ENCODE measurements at places on chromosomes 2 and 18.

- DNase-seq, result no peak
Observed at GRCh38 chr2:96537734-96538486, 1.4 kb downstream of the ARID5A start.

DNA sequence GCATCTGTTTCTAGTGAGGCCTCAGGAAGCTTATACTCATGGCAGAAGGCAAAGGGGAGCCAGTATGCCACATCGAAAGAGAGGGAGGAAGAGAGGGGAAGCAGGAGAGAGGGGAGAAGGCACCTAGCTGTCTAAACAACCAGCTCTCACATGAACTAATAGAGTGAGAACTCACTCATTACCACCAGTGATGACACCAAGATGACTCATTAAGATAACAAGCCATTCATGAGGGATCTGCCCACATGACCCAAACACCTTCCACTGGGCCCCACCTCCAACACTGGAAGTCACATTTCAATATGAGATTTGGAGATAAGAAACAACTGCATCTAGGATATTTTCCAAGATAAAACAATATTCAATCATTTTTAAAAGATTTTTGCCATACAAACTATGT lies 753.9 kb upstream of the ZEB2 start:
- no peak for DNase-seq

DNA sequence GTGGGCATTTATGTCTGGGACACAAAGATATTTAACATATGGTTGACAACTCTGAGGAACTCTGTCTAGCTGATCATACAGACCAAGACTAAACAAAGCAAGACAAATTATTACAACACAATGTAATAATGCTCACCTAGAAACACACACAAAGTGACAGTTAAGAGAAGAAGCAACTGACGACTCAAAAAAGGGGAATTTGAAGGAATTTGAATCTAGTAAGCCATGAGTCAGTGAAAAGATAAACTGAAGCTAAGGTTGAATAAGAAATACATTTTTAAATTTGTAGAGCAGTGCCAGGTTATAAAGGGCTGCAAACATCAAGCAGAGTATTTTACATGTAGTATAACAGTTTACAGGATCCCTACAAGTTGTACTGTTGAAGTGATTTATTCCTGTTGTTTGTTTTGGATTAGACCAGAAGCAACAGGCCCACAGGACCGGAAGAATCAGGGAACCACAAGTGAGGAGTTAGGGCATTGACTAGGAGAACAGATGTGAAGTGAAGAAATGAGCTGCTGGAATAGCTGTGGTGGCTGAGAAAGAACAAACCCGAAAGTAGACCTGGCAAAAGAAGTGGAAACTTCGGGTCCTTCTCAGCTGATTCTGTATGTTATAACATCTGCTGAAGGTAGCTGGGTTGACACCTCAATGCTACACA lies 35.6 kb downstream of the IFIH1 start:
- DNase-seq, result no peak

DNA sequence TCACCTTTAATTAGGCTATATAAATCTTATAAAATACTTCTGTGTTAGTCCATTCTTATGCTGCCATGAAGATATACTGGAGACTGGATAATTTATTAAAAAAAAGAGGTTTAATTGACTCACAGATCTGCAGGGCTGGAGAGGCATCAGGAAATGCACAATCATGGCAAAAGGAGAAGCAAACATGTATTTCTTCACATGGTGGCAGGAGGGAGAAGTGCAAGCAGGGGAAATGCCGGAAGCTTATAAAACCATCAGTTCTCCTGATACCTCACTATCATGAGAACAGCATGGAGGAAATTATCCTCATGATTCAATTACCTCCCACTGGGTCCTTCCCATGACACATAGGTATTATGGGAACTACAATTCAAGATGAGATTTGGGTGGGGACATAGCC lies 504.4 kb downstream of the RIT2 start:
- no peak for DNase-seq

DNA sequence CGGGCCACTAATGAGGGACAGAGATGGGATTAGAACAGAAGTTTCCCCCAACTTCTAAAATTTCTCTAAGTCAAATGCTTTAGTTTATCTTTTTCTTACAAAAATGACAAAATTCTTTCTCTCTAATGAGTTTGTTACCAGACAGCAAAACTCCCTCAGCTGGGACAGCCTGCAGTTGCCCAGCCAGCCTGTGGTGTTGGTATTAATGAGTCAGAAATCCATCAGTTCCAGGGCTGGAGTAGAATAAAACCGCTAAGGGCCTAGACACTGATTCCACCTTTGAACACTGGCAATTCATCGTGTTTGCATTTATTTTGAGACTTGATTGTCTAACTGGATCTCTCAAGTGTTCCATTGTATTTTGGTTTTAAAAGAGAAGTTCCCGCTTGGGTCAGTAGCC lies 38.3 kb upstream of the SMAD2 start:
- DNase-seq, result no peak

- DNase-seq, result no peak
Observed at GRCh38 chr2:127574656-127575055, 39.2 kb downstream of the MYO7B start.

GRCh38 chr2:188682838-188683237 lies 291.3 kb upstream of the COL3A1 start:
- no peak for DNase-seq

DNA sequence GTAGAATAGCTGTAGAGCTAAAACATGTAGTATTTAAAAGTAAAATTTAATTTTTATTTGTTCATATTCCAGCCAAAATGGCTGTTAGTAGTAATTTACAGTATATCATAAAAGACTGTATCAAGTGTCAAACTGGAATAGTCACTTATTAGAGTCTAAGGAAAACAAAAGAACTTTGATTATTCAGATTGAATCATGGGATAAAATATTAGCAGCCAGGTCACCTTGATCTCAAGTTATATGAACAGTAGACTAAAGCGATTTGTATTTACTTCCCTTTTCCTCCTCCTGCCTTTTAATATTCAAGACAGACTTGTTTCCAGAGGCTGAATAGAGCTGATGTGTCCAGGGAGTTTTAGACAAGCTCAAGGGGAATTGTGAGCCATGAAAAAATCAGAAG lies 54.4 kb downstream of the PMAIP1 start:
- no peak for DNase-seq

DNA sequence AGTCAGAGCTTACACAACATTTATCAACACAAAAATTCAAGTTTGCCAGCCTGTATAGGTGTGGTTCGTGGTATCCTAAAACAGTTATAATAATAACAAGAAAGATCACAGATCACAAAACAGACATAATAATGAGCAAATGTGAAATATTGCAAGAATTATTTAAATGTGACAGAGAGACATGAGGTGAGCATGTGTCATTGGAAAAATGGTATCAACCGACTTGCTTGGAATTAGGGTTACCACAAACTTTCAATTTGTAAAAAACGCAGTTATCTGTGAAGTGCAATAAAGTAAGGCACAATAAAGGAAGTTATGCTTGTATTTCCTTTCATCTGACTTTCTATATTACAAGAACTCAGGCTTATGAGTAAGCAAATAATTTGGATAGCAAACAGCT lies 116.8 kb downstream of the IKZF2 start:
- DNase-seq, result no peak

GRCh38 chr2:28342081-28342967 lies 50.3 kb upstream of the FOSL2 start:
- no peak for DNase-seq

- DNase-seq, result no peak
Observed at GRCh38 chr18:62999392-62999791, 284.1 kb downstream of the PHLPP1 start.

- no peak for DNase-seq
Observed at GRCh38 chr18:25019086-25019860, 332.7 kb downstream of the ZNF521 start.

DNA sequence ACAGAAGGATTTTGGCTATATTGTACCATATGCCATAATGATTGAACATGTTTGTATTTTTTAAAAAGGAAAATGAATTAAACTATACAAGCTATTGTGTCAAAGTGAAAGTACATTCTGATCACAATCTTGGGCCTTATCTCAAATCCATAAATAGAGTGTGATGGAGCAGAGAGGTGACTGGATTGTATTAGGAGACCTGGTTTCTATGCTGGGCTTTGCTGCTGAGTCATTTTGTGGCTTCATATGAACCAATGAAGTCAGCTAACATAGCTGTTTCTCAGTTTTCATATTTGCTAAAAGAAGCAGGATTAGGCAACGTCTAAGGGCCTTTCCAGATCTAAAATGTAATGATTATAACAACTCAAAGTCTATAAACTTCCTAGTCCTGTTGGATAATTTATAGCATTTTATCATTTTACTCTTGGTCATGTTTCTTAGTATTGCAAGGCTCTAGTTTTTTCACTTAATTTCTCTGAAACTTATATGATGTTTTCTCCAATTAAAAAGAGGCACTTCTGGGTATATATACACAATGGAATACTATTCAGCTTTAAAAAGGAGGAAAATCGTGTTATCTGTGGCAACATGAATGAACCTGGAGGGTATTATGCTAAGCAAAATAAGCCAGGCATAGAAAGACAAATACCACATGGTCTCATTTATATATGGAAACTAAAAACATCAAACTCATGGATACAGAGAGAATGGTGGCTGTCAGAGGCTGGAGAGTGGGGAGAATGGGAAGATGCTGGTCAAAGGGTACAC lies 112.3 kb downstream of the MEP1B start:
- DNase-seq, result no peak

DNA sequence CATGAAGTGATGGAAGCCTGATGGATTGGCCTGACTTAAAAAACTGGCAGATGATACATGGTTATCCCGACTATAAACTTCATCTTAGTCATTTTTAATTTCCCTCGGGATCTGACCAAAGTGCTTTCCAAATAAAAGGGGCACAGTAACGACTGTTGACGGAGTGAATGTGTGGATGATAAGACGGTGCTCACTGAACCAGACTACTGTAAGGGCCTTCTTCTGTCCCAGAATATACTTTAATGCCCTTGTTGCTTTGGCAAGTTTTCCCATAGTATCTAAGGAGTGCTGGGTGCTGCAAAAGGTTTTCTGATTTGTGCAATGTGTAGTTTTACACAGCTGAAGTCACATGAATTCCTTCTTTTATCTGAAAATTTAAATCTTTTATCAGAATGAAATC lies 373.5 kb downstream of the DSEL start:
- DNase-seq, result no peak

DNA sequence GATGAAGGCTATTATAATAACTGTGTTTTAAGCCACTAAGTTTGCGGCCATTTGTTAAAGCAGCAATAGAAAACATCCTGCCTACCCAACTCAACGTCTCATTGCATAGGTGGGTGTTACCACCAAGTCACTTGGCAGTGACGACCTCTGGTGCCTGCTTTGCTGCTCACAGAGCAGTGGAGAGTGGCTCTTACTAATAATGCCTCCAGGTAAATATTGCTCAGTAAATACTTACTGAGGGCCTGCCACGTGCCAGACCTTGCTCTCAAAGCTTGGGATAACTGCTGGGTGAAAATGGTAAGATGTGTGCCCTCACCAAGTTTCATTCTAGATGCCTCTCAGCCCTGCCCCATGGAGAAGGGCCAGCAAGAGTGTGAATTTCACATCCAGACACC lies 27.7 kb downstream of the ITGA6 start:
- DNase-seq, result no peak

DNA sequence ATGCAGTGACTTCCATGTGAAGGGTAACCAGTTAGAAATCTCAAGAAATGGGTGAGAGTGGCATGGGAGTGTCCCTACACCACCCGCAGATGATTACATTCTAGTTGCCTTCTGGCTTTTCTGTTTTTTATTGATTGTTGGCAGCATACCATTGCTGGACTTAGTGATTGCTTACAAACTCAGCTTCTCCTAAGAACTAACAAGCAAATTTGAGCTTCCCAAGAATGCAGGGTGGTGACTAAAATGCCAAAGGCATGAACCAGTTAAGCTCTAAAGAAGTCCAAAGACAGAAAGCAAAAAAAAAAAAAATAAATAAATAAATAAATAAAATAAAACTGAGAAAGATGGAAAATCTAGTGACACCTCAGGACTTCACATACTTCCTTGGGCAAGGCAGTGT lies 245.5 kb upstream of the PARD3B start:
- DNase-seq, result no peak

GRCh38 chr18:49161627-49162026 lies 210.9 kb upstream of the SMAD7 start:
- DNase-seq, result peak; percentile 6

- DNase-seq, result no peak
Observed at GRCh38 chr2:33766175-33766574, 167.1 kb upstream of the FAM98A start.

GRCh38 chr2:124886216-124886615 lies 861.1 kb downstream of the CNTNAP5 start:
- no peak for DNase-seq

GRCh38 chr2:212052412-212053159 lies 486.0 kb downstream of the ERBB4 start:
- no peak for DNase-seq

- DNase-seq, result peak; percentile 80
Observed at GRCh38 chr18:46073474-46074331, 1.6 kb upstream of the PSTPIP2 start.

DNA sequence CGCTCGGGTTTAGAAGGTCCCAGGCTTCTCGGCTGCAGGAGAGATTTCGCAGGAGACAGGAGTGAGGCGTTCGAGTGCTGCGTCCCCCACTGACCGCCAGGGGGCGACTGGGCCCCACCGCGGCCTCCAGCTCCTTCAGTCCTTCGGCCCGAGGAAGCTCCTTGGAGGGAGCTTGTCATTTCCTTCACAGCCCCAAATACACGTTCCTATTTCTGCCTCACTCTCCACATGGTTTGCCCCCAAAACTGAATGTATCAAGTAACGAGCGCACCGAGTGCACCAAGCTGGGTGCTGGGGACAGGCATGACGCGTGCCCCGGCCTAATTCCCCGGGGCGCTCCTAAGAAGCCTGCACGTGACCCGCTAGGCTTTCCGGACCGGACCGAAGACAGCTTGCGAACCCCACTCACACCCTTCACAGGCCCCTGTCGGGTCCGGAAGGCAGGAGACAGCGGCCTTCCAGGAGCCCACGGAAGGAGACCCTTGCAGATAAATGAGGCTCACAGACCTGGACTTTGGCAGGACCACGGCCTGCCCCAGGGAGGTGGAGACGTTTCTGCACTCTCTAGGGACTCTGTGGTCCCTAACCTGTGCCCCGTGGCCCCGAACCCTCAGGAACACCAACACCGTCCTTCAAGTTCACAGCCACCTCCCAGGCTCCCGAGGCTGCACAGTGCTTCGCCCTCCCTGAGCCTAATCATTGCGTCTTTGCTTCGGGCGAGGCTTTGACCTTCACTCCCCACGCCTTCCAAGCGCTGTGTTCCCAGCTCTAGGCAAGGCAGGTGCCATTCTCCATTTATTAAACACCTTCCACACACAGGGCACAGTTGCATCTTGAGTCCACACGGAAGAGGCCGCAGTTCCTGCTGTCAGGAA lies 13.0 kb upstream of the FAHD2A start:
- peak; percentile 45 for DNase-seq

DNA sequence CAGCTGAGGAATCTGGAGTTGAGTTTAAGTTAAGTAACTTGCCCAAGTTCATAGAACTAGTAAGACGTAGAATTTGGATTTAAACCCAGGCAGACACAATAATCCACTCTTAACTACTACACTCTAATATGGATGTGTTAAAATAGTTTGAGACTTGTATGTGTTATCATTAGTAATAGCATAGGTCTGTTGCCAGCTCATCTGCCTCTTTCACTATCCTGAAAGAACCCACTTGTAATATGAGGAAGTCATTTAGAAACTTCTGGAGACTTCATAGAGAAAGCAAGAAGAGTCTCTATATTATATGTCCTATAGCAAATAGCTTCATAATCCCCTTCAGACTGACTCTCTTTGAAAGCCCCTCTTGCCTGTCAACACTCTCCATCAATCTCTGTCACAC lies 43.0 kb upstream of the ACADL start:
- DNase-seq, result no peak

GRCh38 chr18:32049393-32050171 lies 31.0 kb downstream of the RNF125 start:
- no peak for DNase-seq

All from stimulated activated effector memory CD8-positive, alpha-beta T cell treated with anti-CD3 and anti-CD28 coated beads, Interleukin-12 subunit alpha, Interleukin-12 subunit beta, amount 100 ng/mL, for 72 hours (primary cell).